ENCODE measurements at places on chromosomes 6 and 20. TPM values are rescaled to one million over a fixed set of nuclear protein-coding genes. Genes with fewer than 3 reads are reported as not detected.

SMIM26 gene
- total RNA-seq: 86.4 TPM

OPRM1 gene
- total RNA-seq: not detected

CLVS2 gene
- not detected for total RNA-seq

NOX3 gene
- total RNA-seq: not detected

ARFGAP1 gene
- 55.0 TPM for total RNA-seq

ITPA gene
- 65.4 TPM for total RNA-seq

GJE1 gene
- not detected for total RNA-seq

RBM24 gene
- 4.4 TPM for total RNA-seq

KCNK15 gene
- total RNA-seq: not detected

TFAP2D gene
- not detected for total RNA-seq

MUC21 gene
- total RNA-seq: not detected

ZSCAN9 gene
- 8.0 TPM for total RNA-seq

POLH gene
- 28.3 TPM for total RNA-seq

ADGB gene
- not detected for total RNA-seq

BCAS4 gene
- 1.00 TPM for total RNA-seq
